Left colon (tissue), 2 donors: ENCODE measurements at places on chromosomes 5 and 9. TPM values are rescaled to one million over a fixed set of nuclear protein-coding genes. Genes with fewer than 3 reads are reported as not detected.

- DNase-seq: no peak
Measured at GRCh38 chr5:101159006-101159405, 255.9 kb upstream of the ST8SIA4 start.

DNA sequence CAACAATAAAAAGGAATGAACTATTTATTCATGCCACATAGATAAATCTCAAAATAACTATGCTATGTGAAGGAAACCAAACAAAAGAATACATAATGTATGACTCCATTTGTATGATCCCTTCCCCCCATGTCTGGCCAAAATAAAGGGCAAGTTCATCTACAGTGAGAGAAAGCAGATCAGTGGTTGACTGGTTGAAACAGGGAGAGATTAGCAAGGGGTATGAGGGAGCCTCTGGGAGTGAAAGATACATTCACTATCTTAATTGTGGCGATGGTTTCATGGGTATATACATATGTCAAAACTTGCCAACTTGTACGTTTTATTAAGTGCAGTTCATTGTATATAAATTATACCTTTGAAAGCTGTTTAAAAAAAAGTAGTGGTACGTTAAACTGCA lies 4.8 kb downstream of the PSMD5 start:
- DNase-seq: no peak

FOXD4L5 gene
- 0.24 TPM for total RNA-seq

- DNase-seq: no peak
Measured at GRCh38 chr5:88979244-88979643, 96.3 kb upstream of the MEF2C start.

- DNase-seq: no peak
Measured at GRCh38 chr5:149646564-149646963, 65.3 kb downstream of the ARHGEF37 start.

GRCh38 chr9:109046346-109046745 lies 33.0 kb upstream of the CTNNAL1 start:
- DNase-seq: no peak

RNF38 gene
- total RNA-seq: 40.5 TPM

LHX6 gene
- 1.6 TPM for total RNA-seq

ALDOB gene
- total RNA-seq: 2.7 TPM

GRCh38 chr5:80705801-80706200 lies 51.0 kb upstream of the DHFR start:
- DNase-seq: no peak

ADAMTS13 gene
- total RNA-seq: 3.0 TPM

DNA sequence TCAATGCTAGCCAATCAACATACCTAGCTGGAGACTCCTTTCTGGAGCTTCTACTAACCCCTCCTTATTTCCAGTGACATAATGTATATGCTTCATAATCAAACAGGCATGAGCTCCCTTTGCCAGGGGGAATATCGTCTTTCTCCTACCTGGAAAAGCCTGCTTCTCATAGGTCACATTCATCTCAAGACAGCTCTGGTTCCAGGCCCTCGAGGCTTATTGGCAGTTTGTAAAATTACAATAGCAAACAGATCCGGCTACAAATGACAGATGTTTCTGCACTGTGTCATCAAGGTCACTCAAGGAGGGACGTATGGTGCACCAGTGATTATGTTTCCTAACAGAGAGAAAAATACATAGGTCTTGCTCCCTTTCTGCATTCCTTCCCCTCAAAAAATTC lies 140.0 kb downstream of the SAXO1 start:
- no peak for DNase-seq

OR13J1 gene
- not detected for total RNA-seq

- DNase-seq: peak; percentile 71
Measured at GRCh38 chr5:134004626-134005416, at the start of gene VDAC1. Gene VDAC1, minus strand, starts transcription at chr5:134004975. Its CDS starts 11,963 bp downstream, at chr5:133993012.

DNA sequence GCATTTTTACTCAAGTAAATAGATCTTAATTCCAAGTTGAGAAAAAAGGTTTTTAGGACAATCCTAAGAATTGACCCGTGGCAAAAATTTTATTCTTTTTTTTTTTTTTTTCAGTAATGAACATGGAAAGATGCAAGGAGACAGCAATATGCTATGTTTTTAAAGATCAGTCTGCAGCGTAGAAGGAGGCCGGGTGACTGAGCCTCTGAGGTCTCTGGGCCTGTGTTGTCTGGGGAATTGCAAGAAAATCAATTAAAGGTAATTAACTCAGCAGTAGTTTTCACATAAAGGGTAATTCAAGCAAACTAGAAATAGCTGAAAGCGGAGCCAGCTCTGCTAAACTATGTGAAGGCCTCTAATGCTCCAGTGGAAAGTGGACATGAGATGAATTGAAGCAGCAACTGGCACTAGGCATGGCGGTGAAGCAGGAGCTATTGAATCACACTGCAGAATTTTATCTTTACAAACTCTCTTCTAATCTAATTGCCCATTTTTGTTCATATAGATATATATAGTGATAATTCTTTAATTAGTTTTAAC lies 285.2 kb upstream of the ITGA1 start:
- DNase-seq: no peak

DNA sequence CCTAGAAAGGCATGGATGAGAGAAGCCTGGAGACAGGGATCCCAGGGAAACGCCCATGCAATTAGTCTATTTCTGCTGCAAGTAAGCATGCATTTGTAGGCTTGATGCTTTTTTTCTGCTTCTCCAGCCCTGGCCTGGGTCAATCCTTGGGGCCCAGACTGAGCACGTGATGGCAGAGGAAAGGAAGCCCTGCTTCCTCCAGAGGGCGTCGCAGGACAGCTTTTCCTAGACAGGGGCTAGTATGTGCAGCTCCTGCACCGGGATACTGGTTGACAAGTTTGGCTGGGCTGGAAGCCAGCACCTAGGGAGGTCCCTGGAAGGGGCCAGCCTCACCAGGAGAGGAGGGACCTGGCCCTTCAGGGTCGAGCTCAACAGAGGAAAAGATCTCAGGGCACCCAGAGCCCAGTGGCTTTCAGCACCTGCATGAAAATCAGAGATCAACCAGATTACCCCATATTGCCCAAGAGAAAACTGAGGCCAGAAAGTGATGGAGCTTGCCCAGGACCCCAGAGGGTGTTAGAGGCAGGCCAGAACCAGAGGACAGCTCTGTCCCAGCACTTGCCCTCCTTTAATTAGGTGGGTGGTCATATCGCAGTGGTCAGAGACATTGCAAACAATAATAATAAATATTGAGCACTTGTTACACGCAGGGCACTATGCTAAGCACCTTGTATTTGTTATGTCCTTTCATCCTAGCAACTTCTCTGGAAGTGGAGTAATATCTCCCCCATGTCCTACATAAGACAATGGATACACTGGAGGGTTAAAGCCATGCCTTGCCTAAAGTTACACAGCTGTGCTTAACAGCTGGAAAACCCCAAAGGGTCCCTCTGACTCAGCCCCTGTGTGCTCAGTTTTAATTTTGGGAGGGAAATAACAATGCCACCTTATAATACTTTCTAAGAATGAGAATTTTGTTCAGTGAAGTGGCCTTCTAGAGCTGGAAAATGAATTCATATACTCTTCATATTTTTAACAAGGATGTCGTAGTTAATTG lies 67.1 kb downstream of the KLF4 start:
- peak; percentile 82 for DNase-seq

CNTLN gene
- 1.6 TPM for total RNA-seq

LECT2 gene
- total RNA-seq: not detected

- no peak for DNase-seq
Measured at GRCh38 chr5:80215523-80215922, 40.3 kb downstream of the SERINC5 start.

GRCh38 chr9:82492274-82492673 lies 503.7 kb downstream of the SPATA31D1 start:
- no peak for DNase-seq

- no peak for DNase-seq
Measured at GRCh38 chr5:170280011-170280493, 17.5 kb downstream of the LCP2 start.

GRCh38 chr9:5778805-5779204 lies 54.1 kb downstream of the ERMP1 start:
- no peak for DNase-seq

DNA sequence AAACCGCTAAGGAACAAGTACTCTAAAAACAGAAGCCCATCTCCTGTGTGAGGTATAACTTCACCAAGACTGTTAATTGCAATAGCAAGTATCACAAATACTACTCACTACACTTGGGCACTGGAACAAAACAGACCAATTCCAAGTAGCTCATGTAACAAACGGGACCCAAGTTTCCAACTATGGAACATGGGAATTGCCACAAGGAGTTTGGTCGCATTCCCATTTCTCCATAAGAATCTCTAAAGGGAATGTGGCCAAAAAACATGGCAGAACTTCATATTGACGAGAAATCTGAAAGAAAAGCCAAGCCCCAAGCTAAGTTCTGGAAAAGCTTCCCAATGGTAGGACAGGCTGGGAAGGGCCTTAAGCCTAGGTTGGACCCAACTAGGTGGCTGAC lies 162.5 kb downstream of the MAPKAP1 start:
- DNase-seq: no peak

GRCh38 chr5:164346785-164347630 lies 841.6 kb downstream of the MAT2B start:
- DNase-seq: no peak

DNA sequence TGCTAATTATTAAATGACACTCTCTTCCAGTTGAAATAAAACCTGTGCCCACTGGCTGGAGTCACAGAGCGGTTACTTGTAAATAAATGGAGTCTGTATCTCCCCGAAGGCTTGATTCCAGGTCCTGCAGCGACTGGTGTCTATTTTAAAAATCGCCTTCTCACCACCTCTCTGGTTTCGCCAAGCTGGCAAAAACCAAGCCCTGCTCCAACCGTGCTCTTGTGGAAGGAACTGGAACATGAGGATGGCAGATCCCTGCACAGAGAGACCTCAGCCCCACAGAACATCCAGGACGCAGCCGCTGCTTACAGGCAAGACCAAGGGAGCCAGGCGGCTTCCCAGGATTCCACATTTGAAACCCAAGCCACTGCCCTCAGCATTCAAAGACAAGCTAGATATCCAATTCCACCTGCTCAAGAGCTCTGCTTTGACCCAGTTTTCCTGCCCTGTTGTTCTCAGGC lies 15.0 kb downstream of the SEMA4D start:
- DNase-seq: no peak

DNA sequence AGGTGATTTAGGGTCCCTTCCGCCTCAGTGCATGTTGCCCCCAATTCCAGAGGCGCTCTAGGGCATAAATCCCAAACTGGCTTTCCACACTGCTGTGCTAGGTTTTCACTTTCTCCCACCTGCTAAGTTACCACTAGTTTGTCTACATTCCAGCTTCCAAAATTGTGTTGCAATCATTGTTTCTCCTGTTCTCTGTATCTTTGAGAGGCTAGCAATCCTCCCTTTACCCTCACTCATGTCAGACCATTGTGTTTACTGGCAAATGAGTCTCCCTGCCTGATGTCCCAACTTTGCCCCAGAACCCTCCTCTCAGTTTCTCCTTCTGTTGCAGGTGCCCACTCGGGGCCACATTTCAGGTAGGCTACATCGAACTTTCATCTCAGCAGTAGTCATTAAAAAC lies 221.3 kb downstream of the PDZD2 start:
- DNase-seq: no peak

DNA sequence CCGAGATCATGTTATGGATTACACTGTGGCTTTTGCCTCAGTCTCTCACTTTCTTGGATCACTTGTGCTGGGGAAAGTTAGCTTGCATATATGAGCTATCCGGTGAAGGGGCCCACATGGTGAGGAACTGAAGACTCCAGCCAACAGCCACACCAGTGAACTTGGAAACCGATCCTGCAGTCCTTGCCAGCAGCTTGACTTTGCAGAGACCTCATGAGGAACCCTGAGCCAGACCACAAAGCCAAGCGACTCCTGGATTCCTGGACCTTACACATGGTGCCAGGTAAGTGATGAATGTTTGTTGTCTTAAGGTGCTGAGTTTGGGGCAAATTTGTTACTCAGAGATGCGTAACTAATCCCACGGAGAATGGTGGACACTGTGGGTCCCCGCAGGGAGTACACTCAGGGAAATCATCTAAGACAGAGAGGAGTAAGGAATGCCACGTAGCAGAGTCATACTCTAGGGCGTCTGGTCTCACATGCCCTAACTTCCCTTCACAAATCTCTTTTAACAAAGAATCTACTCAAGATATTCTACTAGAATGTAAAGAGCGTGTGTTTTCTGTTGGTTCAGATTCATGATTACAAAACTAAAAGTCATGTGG lies 76.5 kb upstream of the PJA2 start:
- no peak for DNase-seq

GRCh38 chr5:180067986-180068385 lies 3.6 kb downstream of the RNF130 start:
- no peak for DNase-seq

GRCh38 chr9:104961238-104961637 lies 33.3 kb upstream of the ABCA1 start:
- peak; percentile 57 for DNase-seq

DNA sequence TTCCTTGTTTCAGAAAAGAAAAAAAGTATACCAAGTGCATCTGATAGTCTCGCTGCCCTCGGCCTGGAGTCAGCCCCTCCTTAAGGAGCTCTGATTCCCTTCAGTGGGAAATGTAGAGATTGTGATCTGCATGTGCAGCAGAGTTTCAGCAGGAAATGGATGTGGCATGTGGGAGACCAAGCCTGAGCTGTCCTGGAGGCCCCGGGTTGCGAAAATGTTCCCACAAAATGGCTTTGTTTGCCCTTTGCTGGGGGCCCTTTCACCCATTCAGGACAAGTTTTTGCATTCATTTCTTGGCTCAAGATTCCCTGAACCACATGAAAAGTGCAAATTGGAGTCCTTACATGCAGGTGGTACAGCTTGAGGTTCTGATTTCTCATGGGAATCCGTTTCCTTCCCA lies 230.9 kb downstream of the GADD45G start:
- DNase-seq: no peak

CD74 gene
- total RNA-seq: 132 TPM

- DNase-seq: no peak
Measured at GRCh38 chr9:135474915-135475314, 4.7 kb upstream of the PPP1R26 start.

CXCL14 gene
- total RNA-seq: 23.3 TPM

RALGPS1 gene
- total RNA-seq: 46.5 TPM

GRCh38 chr5:111320953-111321352 lies 96.8 kb downstream of the CAMK4 start:
- DNase-seq: no peak

UBE2QL1 gene
- 0.15 TPM for total RNA-seq

DNA sequence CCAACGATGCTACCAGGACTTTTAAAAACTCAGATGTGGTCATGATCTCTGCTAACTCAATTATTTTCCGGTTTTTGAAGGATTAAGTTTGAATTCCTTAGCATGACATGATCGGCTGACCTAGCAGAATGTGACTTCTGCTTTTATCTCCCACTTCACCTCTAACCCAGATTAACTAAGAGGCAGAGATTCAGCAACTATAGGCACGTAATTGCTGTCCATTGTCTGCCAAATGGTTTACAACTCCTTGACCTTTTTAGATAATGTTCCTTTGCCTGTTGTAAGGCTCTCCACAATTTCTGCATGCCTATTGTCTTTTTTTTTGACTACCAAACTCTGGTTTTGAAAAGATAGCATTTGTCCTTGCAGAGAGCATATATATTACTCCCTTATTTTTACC lies 268.2 kb downstream of the BRINP1 start:
- no peak for DNase-seq

GRCh38 chr5:166618526-166618925 lies 1672.9 kb upstream of the WWC1 start:
- DNase-seq: no peak
